ENCODE measurements at places on chromosomes 7 and 10.

- DNase-seq, result no peak
These were observed 187.4 kb upstream of the MGMT start for GRCh38 chr10:129279446-129280154.

DNA sequence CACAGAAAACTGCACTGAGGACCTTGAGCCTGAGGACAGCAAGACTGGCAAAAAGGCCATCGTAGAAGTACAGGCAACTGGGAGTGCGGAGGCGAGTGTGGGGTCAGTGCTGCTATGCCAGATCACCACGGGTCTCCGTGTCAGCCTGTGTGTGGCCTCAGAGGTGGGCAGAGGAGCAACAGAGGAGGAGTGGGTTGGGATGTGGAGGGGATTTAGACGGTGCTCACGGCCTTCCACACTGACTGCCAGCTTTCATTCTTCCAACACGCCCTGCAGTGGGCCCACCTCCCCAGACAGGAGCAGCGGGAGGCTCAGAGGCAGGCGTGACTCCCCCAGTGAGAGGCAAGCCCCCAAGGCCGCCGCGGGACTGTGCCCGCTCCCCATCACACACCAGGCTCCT, 17.0 kb upstream of the ZMIZ1 start:
- DNase-seq, result no peak

GRCh38 chr7:96188591-96188991, 133.3 kb downstream of the SLC25A13 start:
- no peak for DNase-seq

DNA sequence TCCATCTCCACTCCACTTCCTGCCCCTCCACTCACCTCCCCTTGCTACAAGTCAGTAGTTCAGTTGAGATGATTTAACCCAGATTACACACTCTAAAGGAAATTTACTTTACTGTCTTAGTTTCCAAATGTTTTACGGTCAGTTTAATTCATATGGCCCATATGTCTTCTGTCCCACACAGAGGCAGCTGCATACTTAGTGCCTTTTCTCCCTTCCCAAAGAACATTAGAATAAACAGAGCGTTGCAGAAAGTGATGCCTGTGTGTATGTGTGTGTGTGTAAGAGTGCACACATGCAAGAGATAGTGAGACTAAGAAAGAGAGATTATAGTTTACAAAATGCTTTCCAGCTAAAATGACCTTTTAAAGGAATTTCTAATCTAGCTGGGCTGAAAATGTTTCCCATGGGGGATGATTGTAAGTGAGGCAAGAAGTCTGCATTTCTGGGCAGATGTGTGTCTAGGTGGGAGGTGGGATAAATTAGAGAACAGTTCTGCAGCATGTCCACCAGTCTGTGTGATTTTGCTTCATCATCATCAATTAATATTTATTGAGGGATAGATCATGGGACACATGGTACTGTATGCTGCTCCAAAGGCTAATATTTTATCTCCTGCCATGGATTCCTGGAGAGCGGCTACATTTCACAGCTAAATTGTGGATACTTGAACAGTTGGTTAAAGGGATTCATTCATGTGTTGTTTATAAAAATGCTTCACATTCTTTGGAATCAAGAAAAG, 81.5 kb downstream of the NXPH1 start:
- DNase-seq, result no peak

DNA sequence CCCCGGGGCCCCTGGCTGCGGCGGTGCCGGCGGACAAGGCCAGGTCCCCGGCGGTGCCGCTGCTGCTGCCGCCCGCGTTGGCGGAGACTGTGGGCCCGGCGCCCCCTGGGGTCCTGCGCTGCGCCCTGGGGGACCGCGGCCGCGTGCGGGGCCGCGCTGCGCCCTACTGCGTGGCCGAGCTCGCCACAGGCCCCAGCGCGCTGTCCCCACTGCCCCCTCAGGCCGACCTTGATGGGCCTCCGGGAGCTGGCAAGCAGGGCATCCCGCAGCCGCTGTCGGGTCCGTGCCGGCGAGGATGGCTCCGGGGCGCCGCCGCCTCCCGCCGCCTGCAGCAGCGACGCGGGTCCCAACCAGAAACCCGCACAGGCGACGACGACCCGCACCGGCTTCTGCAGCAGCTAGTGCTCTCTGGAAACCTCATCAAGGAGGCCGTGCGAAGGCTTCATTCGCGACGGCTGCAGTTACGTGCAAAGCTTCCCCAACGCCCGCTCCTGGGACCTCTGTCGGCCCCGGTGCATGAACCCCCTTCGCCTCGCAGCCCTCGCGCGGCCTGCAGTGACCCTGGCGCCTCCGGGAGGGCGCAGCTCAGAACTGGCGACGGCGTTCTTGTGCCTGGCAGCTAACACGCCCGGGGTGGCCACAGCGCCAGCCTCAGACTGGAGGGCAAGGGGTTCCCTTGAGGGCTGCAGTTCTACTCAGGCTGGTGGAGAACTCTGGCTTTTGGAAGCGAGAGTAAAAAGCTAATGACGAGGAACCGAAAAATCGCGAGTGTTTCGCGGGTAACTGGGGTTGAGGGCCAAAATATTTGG, 804 bp downstream of the FRAT1 start:
- peak; percentile 50 for DNase-seq

DNA sequence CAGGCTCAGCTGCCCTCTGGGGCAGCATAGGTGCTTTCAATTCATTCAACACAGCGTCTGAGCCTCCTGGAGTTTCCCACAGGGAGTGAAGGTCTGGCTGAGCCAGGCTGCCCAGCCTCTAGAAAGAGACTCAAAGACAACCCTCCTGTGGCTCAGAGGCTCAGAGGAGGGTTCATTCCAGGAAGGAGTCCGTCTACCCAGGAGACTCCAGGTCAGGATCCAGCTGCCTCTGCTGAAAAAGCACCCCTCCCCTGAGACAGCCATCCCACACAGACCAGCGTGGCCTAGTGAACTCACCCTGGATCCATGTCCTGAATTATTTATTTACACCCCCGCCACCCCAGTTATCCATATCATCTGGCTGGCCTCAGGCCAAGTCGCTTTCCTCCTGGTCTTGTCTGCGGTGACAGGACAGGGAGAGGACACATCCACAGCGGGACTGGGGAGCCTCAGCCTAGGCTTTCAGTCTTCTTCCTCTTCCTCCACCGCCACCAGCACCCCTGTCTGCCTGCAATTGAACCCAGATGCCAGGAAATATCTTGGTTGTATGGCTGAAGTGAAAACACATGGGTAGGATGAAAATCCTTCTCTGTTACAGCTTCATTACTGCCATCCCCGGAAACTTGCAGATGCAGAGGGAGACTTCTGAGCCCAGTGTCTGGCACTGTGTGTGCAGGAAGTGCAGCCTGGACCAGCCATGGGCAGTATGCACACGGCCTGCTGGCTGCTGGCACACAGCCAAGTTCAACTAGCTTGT, 44.0 kb upstream of the COL13A1 start:
- DNase-seq, result no peak

DNA sequence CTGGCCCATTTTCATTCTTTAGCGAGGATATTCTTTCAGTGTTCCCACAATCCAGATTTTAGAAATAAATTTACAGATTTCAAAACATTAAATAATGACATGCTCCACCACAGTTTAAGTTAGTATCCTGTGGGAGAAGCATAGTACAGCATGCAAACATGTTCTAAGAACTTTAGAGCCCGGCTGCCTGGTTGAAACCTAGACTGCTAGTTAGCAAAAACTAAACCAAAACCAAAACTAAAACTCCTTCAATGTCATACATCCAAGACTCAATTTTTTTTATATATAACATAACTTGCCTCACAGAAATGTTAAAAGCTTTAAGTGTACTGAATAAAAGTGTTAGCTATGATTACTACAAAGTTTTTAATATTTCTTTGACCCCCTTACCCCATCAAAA, 17.0 kb downstream of the TRA2A start:
- DNase-seq, result peak; percentile 39

DNA sequence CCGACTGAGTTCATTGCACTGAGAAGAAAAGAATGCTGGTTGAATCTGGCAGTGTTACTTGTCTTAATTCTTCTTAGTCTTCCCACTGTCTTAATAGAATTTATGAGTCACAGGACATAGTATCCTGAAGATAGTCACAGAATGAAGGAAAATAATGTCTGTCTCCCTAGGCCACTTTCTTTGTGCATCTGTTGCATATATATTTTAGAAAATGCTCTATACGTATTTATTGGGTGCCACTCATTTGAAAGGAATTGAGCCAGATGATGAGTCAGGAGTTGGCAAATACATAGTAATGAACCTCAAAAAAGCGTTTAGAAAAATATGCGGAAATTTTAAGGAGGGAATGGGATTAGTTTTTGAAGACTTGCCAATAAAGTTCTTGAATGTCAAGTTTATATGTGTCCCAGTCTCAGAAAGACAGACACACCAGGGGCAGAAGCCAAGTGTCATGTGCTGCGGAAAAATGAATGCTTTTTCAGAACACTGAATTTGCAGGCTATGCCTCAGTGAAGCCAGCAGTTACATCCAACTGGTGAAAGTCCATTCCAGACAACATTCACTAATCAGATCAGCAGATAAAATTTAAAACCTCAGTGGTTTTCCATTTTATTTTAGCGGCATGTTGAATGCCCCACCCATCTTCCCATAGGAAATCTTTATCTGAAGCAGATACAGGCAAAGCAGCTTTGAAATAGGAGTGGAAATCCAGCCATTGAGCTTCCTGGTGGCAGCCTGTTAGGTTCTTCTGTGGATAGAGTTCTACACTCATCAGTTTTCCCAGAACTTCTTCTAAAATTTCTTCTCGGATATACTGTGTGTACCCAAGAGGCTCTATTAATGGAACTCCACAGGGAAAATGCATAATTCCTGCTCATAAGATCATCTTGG, 308.4 kb downstream of the BICC1 start:
- no peak for DNase-seq

GRCh38 chr10:11317936-11318670, 293.3 kb downstream of the USP6NL start:
- DNase-seq, result no peak

GRCh38 chr10:126639084-126639483, 31.4 kb downstream of the C10orf90 start:
- no peak for DNase-seq

GRCh38 chr10:124217906-124218804, 124.8 kb upstream of the CHST15 start:
- no peak for DNase-seq

DNA sequence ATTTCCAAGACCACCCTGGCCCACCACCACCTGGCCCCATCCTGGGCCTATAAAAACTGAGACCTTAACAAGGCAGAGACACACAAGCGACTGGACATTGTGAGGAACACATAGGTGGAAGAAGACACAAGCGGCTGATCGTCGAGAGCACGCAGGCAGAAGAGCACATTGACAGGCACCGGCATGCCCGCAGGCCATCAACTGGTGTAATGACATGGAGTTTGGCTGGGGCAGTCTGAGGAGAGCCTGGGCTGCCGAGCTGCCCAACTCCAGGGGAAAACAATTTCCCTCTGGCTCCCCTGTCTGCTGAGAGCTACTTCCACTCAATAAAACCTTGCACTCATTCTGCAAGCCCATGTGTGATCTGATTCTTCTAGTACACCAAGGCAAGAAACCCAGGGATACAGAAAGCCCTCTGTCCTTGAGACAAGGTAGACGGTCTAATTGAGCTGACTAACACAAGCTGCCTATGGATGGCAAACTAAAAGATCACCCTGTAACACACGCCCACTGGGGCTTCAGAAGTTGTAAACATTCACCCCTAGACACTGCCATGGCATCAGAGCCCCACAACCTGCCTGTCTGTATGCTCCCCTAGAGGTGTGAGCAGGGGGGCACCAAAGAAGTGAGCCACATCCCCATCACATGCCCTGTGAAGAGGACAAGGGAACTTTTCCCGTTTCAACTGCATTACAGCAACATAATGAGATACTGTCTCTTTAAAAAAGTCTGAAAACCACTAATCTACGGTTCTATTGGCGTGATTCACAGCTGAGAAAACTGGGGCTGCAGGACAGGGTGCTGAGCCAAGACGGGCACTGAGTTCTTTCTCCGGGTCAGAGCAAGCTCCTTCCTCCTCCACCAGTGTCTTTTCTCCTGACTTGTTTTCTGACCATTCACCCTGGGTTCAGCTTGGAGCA, 18.5 kb upstream of the TNS3 start:
- DNase-seq, result no peak

DNA sequence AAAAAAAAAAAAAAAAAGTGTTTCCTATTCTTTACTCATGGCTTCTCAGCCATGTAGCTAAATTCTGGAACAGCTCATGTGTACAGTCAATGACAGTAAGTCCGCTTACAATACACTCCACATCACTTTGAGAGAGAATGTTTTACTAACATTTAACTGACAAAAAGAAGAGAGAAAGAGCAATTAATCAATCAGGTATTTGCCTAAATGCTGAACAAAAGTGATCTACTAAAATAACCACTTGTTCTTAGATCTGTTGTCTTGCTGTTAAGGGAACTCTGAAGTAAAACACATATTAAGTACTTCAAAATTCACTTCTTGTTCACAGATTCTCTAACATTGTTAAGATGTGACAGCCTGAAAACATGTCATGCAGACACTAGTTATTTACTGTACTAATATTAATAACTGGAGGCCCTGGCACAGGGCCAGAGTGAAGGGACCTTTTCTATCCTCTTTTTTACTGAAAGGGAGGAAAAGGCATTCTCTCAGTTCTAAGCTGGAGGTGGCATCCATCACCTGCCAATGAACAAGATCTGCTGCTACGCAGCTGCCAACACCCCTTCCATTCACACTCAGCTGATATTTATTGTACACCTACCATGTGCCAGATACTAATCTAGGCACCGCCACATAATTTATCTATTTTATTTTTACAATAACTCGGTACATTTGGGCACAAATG, 72.6 kb downstream of the AHR start:
- DNase-seq, result no peak

DNA sequence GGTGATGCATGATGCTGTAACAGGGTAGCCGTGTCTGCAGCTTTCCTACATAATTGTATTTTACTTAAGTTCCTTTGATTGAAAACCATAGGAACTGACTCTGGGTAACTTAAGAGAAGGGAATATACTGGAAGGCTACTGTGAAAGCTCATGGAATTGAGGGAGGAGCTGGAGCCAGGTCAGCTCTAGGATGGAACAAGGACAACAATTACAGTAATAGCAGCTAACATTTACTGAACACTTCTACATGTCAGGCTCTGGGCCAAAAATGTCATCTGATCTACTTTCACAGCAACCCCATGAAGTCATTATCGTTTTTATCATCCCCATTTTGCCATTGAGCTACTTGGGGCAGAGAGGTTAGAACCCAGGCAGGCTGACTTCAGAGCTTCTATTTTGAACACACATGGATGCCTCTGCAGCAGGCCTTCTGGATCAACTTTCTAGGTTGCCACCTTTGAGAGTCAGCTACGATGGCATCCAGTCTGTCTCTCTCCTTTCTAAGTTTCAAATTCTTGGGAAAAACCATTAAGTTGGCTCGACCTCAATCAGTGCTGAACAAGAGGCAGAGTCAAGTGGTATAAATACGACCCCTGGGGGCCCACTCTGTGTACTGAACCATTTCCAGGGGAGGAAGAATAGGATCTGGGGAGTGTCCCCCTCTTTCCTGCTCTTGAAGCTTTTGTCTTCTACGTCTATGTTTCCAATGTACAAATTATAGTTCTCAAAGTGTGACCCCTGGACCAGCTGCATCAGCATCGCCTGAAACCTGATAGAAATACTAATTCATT, 272.3 kb upstream of the PLPP4 start:
- DNase-seq, result no peak

- DNase-seq, result no peak
These were observed 32.0 kb upstream of the BMPR1A start for GRCh38 chr10:86724445-86724844.

Data from GM10248 (cell line).